ENCODE measurements at places on chromosomes 4 and X. TPM values are rescaled to one million over a fixed set of nuclear protein-coding genes. Genes with fewer than 3 reads are reported as not detected.

The PASD1 gene
- total RNA-seq = not detected

The PPARGC1A gene
- total RNA-seq = 81.6 TPM

The PFKFB1 gene
- total RNA-seq = not detected

The VEGFC gene
- 12.7 TPM for total RNA-seq

The MSANTD1 gene
- 1.0 TPM for total RNA-seq

The MAGEA2B gene
- total RNA-seq = not detected

- no peaks in the 10 kb centered on the region for H3K27me3 ChIP-seq
- H3K4me3 ChIP-seq = no peak overlapping the region
- H3K4me1 ChIP-seq = no peaks in the 10 kb centered on the region
- no peak overlapping the region for H3K27ac ChIP-seq
- no peak for DNase-seq
These were observed 18.4 kb upstream of the MAGEB17 start for GRCh38 chrX:16148896-16149295.

- H3K27ac ChIP-seq = no peak overlapping the region
- DNase-seq = no peak
- no peaks in the 10 kb centered on the region for H3K4me1 ChIP-seq
- no peaks in the 10 kb centered on the region for H3K36me3 ChIP-seq
- no peak overlapping the region for H3K4me3 ChIP-seq
- peaks cover 3% of the 10 kb centered on the region for H3K27me3 ChIP-seq
These were observed 202.2 kb downstream of the SH2D1A start for GRCh38 chrX:124548571-124548970.

DNA sequence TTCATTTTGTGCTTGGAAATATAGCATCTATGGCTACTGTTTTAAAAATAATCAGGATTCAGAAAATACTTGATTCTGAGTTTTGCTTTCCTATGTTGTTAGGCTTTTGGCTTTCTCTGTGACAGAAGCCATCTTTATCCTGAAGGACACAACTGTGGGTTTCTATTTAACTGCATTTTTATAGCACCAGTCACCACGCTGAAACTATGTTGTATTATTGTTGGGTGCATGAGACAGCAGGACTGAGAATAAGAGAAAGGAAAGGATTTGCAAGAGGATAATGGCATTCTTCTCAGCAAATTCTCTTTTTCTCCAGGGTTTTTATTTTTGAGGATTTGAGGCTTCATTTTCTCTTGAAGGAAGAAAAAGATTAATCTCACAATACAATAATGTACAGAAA is 10.1 kb upstream of the NEUROG2 start:
- H3K27me3 ChIP-seq = peaks cover 15% of the 10 kb centered on the region
- no peaks in the 10 kb centered on the region for H3K36me3 ChIP-seq
- DNase-seq = no peak
- H3K4me3 ChIP-seq = no peak overlapping the region
- H3K4me1 ChIP-seq = peaks cover 9% of the 10 kb centered on the region

DNA sequence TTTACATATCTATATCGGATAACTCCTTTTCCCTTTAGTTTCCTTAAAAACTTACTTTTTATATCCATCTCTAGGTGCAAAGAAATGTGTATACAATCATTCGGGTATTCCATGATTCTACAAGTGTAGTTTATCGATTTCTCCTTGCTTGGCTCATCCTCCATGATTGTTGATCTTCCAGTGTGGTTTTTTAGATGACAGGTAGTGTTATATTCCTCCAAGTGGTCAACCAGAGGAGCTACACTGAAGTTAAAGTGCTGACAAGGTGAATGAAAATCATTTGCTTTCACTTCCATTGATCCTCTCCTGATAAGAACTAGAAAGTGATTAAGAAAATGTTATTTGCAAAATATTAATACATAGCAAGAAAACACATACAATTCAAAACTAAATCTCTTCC is 38.5 kb downstream of the TMEM156 start:
- no peaks in the 10 kb centered on the region for H3K27me3 ChIP-seq
- DNase-seq = no peak
- no peak overlapping the region for H3K4me3 ChIP-seq
- H3K4me1 ChIP-seq = no peaks in the 10 kb centered on the region

DNA sequence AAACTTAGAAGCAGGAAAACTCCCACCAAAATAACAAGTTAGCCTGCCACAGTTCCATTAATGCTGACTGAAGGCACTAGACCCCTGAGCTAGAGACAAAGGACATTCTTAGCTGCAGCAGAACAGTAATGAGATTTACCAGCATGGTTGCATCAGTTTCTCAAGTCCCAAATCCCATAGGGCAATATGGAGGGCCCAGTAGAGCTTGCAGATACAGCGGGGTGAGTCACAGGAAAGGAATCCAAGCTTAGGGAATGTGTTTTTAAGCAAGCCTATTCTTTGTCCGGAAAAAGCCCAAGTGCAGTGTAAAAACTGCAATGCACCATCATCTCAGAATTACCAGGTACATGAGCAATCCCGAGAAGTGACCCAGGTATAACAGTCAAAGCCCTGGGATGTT is 51.3 kb upstream of the EXOC1L start:
- no peak for DNase-seq
- no peaks in the 10 kb centered on the region for H3K36me3 ChIP-seq
- no peaks in the 10 kb centered on the region for H3K4me1 ChIP-seq
- H3K4me3 ChIP-seq = no peak overlapping the region

DNA sequence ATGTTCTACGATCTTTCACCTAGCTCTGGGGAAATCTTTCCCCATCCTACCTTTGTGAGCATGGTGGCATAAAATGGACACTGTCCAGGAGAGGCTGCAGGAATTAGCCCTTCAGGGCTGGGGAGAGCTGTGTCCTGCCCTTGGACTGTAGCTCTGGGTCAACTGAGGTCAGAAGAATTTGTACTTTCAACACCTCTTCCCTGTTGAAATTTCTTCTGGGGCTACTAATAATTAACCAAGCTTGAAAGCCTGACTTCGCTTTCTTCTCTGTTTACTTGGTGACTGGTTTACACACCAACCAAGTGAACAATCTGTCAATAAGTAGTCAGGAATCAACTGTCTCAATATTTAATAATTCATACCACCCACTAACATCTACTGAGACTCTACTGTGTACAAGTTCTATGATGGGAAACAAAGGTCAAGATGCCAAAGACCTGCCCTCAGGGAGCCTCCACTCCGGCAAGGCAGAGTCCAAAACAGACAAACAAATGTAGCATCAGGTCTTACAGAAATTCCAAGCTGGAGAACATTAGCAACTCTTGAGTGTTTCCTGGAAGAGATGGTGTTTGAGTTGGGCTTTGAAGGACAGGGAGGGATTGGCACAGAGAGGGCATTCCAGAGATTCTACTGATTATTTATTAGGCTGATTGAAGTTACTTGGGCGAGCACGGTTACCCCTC is 113.1 kb downstream of the ENPP6 start:
- H3K4me3 ChIP-seq = no peak overlapping the region
- H3K27ac ChIP-seq = no peak overlapping the region
- H3K27me3 ChIP-seq = no peaks in the 10 kb centered on the region
- no peak for DNase-seq
- no peaks in the 10 kb centered on the region for H3K36me3 ChIP-seq

GRCh38 chr4:90293320-90293719 is 166.1 kb downstream of the CCSER1 start:
- H3K27me3 ChIP-seq = no peaks in the 10 kb centered on the region
- H3K4me3 ChIP-seq = no peak overlapping the region
- H3K27ac ChIP-seq = no peak overlapping the region
- H3K4me1 ChIP-seq = no peaks in the 10 kb centered on the region
- DNase-seq = no peak
- H3K36me3 ChIP-seq = no peaks in the 10 kb centered on the region

DNA sequence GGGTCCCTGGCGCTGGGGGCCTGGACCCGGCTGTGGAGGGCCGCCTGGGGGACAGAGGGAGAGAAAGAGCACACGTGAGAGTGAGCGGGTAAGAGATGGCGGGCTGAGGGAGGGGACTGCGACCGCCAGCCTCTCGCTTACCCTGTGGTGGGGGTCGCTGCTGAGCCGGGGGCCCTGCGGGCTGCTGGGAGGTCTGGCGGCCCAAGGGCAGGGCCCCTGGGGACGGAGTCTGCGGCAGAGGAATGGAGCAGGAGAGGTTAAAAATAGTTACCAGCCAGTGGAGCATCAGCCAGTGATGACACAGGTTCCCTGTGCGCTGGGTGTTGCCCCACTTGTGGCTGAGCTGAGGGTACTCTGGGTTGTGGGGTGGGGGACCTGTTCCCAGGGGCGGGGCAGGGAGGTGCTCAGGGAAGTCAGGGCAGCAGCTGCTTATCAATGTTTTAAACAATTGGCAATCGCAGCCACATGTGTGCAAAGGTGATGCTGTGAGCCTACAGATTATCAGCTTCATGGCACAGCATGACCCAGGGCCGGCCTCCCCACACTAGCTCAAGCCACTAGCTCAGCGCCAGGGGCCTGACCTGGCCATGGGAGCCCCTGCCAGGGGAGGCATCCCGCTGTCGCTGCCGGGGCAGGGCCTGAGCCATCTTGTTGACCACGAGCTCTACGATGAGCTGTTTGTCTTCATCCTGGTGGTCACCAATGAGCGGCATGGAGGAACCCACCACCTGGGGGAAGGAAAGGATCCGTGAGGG is 7.5 kb upstream of the TIMP1 start:
- no peaks in the 10 kb centered on the region for H3K27me3 ChIP-seq
- DNase-seq = no peak
- H3K27ac ChIP-seq = peak overlapping the region; percentile 78
- H3K4me3 ChIP-seq = peak overlapping the region; percentile 49
- H3K4me1 ChIP-seq = peaks cover 16% of the 10 kb centered on the region

DNA sequence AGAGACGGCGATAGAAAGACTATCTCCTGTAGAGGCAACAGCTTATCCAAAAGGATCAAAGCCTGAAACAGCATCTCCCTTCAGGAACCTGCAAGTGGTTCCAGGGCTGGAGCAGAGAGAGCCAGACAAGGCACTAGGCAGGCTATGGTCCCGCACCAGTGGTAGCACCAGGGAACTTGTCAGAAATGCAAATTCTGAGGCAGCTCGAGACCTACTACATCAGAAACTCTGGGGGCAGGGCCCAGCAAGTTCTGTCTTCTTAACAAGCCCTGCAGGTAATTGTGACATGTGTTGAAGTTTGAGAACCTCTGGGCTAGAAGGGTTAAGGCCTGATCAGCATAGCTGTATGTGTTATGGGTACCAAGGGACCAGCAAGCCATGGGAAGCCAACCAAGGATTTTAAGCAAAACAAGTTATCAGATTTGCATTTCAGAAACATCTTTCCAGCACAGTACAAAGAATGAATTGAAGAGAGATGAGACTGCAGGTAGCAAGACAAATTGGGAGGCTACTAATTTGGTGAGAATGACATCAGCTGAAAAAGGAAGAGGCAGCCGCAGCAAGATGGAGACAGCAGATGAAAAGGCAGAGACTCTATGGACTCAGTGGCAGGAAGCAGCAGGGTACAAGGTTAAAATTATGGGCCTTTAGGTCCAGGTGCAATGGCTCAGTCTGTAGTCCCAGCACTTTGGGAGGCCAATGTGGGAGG is 139.7 kb downstream of the TSPAN5 start:
- no peak overlapping the region for H3K27ac ChIP-seq
- no peak overlapping the region for H3K4me3 ChIP-seq
- H3K36me3 ChIP-seq = no peaks in the 10 kb centered on the region
- H3K27me3 ChIP-seq = no peaks in the 10 kb centered on the region
- DNase-seq = no peak

DNA sequence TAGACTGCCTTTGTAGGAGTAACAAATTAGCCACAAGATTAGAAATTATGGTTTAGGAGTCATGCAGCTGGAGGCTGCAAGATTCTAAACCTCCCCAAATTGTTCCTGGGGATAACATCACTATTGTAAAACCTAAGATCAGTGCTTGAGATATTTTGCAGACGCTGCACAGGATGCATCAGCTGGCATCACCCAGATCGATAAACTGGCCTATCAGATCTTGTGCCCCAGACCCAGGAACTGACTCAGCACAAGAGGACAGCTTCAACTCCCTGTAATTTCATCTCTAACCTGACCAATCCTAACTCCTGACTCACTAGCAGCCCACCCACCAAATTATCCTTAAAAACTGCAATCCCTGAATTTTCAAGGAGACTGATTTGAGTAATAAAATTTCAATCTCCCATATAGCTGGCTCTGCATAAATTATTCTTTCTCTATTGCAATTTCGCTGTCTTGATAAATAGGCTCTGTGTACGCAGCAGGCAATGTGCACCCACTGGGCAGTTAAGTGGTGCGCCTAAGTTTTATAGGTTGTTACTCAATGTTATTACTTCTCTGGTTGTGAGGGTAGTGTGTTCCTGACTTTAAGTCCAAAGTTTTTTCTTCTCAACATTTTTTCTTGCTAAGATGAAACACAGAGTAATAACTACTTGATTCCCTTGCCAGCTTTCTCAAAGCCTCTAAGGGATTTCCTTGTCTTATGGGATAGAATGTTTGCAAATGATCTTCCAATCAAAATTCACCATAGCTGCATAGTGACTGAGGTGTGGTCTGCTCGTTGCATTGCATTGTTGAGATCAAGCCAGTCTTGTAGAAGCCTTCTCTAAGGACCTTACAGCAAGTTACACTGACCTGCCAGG is 312.3 kb upstream of the DKK2 start:
- no peak overlapping the region for H3K27ac ChIP-seq
- H3K27me3 ChIP-seq = no peaks in the 10 kb centered on the region
- no peaks in the 10 kb centered on the region for H3K4me1 ChIP-seq

- H3K4me1 ChIP-seq = no peaks in the 10 kb centered on the region
- H3K4me3 ChIP-seq = no peak overlapping the region
- DNase-seq = no peak
- H3K27ac ChIP-seq = no peak overlapping the region
These were observed 104.6 kb upstream of the LRPAP1 start for GRCh38 chr4:3636646-3637320.

GRCh38 chr4:131650951-131651350 is 1498.1 kb upstream of the PCDH10 start:
- no peak overlapping the region for H3K4me3 ChIP-seq
- H3K27me3 ChIP-seq = no peaks in the 10 kb centered on the region
- no peak for DNase-seq

GRCh38 chrX:10769195-10769594 is 148.8 kb upstream of the MID1 start:
- H3K4me1 ChIP-seq = no peaks in the 10 kb centered on the region
- H3K27me3 ChIP-seq = no peaks in the 10 kb centered on the region
- no peaks in the 10 kb centered on the region for H3K36me3 ChIP-seq
- no peak overlapping the region for H3K4me3 ChIP-seq

Measured in heart right ventricle (tissue), 16 donors.